ENCODE measurements at places on chromosomes 7 and 10. TPM values are rescaled to one million over a fixed set of nuclear protein-coding genes. Genes with fewer than 3 reads are reported as not detected.

The EMX2 gene
- total RNA-seq: not detected

The BTBD16 gene
- total RNA-seq: not detected

The SERPINE1 gene
- 1.6 TPM for total RNA-seq

The NOM1 gene
- 6.6 TPM for total RNA-seq

The UNCX gene
- total RNA-seq: not detected

The ACSM6 gene
- total RNA-seq: not detected

The FRA10AC1 gene
- 16.8 TPM for total RNA-seq

The RAB19 gene
- not detected for total RNA-seq

The SPDYE9 gene
- not detected for total RNA-seq

The GTPBP10 gene
- 24.8 TPM for total RNA-seq

The EIF5AL1 gene
- 0.05 TPM for total RNA-seq

The OR9A2 gene
- not detected for total RNA-seq

The BLNK gene
- 1.4 TPM for total RNA-seq

The TMEM236 gene
- 0.51 TPM for total RNA-seq

The TMEM225B gene
- total RNA-seq: not detected

The FKBP6 gene
- total RNA-seq: not detected

The ASZ1 gene
- total RNA-seq: not detected

The CFAP46 gene
- 0.57 TPM for total RNA-seq

The CRHR2 gene
- total RNA-seq: 0.35 TPM

The FBXO24 gene
- 0.41 TPM for total RNA-seq

The ADIRF gene
- total RNA-seq: 54.6 TPM

The RADIL gene
- total RNA-seq: 3.9 TPM

The ETV1 gene
- total RNA-seq: 27.9 TPM

The EBLN1 gene
- not detected for total RNA-seq

The ARID5B gene
- 14.0 TPM for total RNA-seq

The ZNF425 gene
- total RNA-seq: 0.60 TPM

The NODAL gene
- total RNA-seq: not detected

The MTERF1 gene
- 9.9 TPM for total RNA-seq

All from Right ventricle myocardium inferior (tissue), 1 donor.